ENCODE measurements at places on chromosomes 2 and 18. TPM values are rescaled to one million over a fixed set of nuclear protein-coding genes. Genes with fewer than 3 reads are reported as not detected.

The CDH7 gene
- not detected for polyA plus RNA-seq

The ALK gene
- not detected for polyA plus RNA-seq

The MRPL19 gene
- 34.4 TPM for polyA plus RNA-seq

The TRIM43 gene
- polyA plus RNA-seq: not detected

The SERPINB3 gene
- polyA plus RNA-seq: not detected

The IL1R2 gene
- not detected for polyA plus RNA-seq

The SPATA3 gene
- polyA plus RNA-seq: not detected

The ZNF521 gene
- polyA plus RNA-seq: not detected

The NEB gene
- polyA plus RNA-seq: 1.4 TPM

The DGUOK gene
- polyA plus RNA-seq: 187 TPM

The IRS1 gene
- polyA plus RNA-seq: 0.21 TPM

All from IgD-negative memory B cell (primary cell).